ENCODE measurements at places on chromosomes 5 and 9. TPM values are rescaled to one million over a fixed set of nuclear protein-coding genes. Genes with fewer than 3 reads are reported as not detected.

SARDH gene
- total RNA-seq, result 2.1 TPM

F2RL2 gene
- not detected for total RNA-seq

C6 gene
- total RNA-seq, result not detected

IRX2 gene
- not detected for total RNA-seq

FBP2 gene
- total RNA-seq, result not detected

PSMD5 gene
- total RNA-seq, result 63.0 TPM

GOLGA1 gene
- total RNA-seq, result 16.3 TPM

ZBED3 gene
- 2.2 TPM for total RNA-seq

STRBP gene
- 44.2 TPM for total RNA-seq

DIAPH1 gene
- 218 TPM for total RNA-seq

ALDH1A1 gene
- not detected for total RNA-seq

FAM151B gene
- total RNA-seq, result 0.42 TPM

ASS1 gene
- 5.2 TPM for total RNA-seq

AFAP1L1 gene
- 0.08 TPM for total RNA-seq

BNC2 gene
- not detected for total RNA-seq

C9 gene
- total RNA-seq, result not detected

SPAAR gene
- not detected for total RNA-seq

FAM81B gene
- total RNA-seq, result not detected

ENG gene
- total RNA-seq, result 19.0 TPM

PCDHAC2 gene
- total RNA-seq, result not detected

ADAMTS16 gene
- total RNA-seq, result not detected

ORM2 gene
- not detected for total RNA-seq

SOX30 gene
- total RNA-seq, result 0.15 TPM

SEMA5A gene
- total RNA-seq, result not detected

RNF14 gene
- 45.9 TPM for total RNA-seq

RGMB gene
- 4.4 TPM for total RNA-seq

ANGPTL2 gene
- not detected for total RNA-seq

PPP3R2 gene
- total RNA-seq, result not detected

LHX2 gene
- not detected for total RNA-seq

C1QTNF2 gene
- total RNA-seq, result not detected

CTNNA1 gene
- 92.6 TPM for total RNA-seq

DBH gene
- total RNA-seq, result not detected

CHSY3 gene
- total RNA-seq, result not detected

TRAF1 gene
- 261 TPM for total RNA-seq

PCDHGA12 gene
- 0.10 TPM for total RNA-seq

PCDHA12 gene
- total RNA-seq, result not detected

STX17 gene
- 23.8 TPM for total RNA-seq

SV2C gene
- not detected for total RNA-seq

Measured in activated CD8-positive, alpha-beta memory T cell treated with anti-CD3 and anti-CD28 coated beads for 36 hours (primary cell).